ENCODE measurements at places on chromosomes 5 and 9.

DNA sequence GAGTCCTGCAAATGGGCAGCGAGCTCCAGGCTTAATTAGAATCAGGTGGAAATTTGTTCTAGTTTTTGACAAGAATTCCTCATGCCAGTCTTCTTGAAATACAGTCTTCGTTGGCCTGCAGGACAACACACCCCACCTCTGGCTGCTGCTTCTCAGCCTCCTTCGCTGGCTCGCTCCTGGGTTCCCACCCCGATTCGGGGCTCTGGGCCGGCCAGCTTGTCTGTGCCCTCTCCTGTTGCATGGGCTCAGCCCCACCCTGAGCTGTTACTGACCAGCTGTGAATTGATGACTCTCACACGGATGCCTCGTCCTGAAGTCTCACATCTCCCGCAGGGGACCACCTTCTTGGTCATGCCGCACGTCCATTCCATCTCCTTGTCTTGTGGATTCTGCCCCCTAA, 21.0 kb downstream of the PSD2 start:
- DNase-seq, result no peak

DNA sequence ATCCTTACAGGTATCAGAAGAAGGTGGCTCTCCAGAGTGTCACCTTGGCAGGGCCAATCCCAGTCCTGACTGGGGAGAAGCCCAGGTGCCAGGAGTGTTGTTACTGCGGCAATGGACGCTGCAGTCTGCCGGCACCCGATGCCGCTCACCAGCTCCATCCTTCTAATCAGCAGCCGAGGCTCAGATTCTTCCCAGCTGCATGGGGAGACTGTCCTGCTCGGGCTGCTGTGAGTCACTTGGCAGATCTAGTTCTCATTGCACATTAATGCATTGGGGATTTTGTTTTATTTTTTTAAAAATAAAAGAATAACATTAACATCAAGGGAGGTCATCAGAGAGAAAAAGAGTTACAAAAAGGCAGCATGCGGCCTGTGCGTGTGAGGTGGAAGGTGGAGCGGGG, 115.8 kb downstream of the MTX3 start:
- DNase-seq, result no peak

DNA sequence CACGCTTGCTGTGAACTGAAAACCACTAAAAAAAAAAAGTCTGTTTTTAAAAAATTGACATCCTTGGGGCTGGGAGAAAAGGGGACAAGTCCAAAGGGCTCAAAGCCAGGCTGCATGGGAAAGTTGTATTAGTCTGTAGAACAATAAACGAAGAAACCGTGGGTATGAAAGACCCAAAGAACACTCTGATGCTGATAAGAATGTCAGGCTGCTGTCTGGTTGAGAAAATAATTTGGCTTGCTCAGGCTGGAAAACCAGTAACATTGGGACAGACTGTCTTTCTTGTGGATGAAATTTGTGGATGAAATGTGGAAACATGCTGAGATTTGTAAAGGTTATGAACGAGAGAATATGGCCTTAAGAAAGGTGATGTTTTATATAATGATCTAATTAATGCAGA, 68.5 kb upstream of the HSPB3 start:
- no peak for DNase-seq

- no peak for DNase-seq
Observed at GRCh38 chr5:15819617-15820016, 319.6 kb downstream of the FBXL7 start.

GRCh38 chr9:1049641-1050040, 516 bp upstream of the DMRT2 start:
- no peak for DNase-seq

- no peak for DNase-seq
Observed at GRCh38 chr5:267716-268115, 3.7 kb upstream of the PDCD6 start.

DNA sequence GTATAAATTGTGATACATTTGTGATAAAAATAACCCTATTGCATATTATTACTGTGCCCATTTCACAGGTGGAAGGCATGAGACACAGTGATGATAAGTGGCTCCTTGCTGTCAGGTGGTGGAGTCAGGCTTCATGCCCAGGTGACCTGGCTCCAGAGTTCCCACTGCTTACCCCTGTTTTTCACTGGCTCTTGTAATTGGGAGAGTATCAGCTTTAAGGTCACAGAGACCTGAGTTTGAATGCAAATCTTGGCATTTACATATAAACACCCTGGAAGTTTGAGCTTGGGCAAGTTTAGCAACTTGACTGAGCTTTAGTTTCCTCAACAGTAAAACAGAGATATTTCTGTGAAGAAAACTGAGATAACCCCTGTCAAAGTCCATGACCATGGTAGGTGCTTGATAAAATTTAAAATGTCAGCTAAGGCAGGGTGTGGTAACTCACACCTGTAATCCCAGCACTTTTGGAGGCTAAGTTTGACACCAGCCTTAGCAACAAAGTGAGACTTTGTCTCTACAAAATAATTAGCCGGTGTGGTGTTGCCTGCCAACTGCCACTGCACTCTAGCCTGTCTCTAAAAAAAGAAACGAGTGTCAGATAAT, 29.2 kb downstream of the MAT2B start:
- DNase-seq, result no peak

DNA sequence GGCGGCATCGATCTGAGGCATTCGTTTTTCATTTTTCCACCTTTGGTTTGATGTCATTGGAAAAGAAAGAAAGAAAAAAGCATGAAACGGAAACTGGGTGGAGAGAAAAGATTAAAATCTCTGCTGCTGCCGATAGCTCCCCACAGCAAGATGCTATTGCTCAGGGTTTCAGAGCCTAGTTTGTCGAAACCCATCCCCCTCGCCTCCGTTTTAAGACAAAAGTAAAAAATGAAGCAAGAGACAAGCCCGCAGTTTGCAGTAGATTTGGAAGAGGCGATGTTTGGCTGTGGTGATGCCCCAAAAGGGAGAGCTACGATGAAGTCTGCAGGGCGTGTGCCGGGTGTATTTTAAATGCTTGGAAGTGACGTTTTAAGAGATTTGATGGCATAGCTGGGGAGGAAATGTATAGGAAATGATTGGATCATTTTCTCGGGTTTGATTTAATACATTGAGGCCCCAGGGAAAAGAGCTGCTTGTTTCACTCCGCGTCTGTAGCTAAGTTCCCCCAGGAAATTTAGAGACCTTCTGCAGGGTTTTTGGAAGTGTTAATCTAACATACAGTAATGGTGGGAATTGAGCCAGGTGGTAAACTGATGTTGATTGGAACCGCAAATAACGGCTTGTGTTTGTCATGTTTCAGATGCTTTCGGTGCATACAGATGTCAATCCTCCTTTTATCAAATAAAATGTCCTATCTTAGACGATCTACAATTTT, 909 bp downstream of the NDFIP1 start:
- peak; percentile 20 for DNase-seq

GRCh38 chr5:167709625-167710024, 581.8 kb upstream of the WWC1 start:
- no peak for DNase-seq

DNA sequence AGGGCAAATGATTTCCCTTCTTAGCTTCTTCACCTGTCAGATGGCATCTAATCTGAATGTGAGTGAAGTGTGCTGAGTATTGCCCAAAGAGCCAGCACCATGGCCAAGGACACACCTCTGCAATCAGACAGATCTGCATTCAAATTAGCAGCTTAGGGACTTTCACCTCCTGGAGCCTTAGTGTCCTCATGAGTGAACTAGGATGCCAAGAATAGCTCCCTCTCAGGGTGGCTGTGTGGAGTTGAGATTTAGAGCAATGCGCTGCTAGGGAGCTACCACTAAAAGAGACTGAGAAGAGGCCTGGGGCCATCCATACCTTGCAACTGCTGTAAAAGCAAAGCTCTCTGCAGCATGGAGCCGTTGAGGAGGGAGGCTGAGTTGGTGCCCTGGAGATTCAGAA, 1.4 kb downstream of the CIZ1 start:
- DNase-seq, result no peak

GRCh38 chr9:91946196-91946595, 3.8 kb downstream of the ROR2 start:
- no peak for DNase-seq

DNA sequence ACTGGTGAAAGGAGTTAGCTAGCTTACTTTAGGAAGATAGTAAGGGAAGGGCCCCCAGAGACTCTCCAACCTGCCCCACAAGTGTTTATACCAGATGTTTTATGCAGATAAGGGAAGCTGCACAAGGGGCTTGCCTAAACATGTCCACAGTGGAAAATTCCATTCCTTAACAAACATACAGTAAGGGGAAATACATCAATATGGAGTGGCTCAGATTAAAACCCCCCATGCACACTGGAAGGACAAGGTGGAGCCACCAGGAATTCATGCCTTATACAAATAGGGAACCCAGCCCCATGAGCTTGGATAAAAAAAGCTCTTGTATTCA, 106.3 kb upstream of the GPBP1 start:
- DNase-seq, result no peak

Data from T-helper 1 cell (primary cell).